ENCODE measurements at places on chromosomes 11 and 22.

- no peak for DNase-seq
Measured at GRCh38 chr11:71976551-71976950, 22.2 kb upstream of the IL18BP start.

- no peak for DNase-seq
Measured at GRCh38 chr22:33110562-33111163, 52.5 kb upstream of the SYN3 start.

GRCh38 chr11:63536669-63537292, at the start of gene PLAAT4:
Gene PLAAT4, plus strand, starts transcription at chr11:63536808. Its CDS starts 61 bp downstream, at chr11:63536869.
- peak; percentile 39 for DNase-seq

GRCh38 chr11:47552566-47553405, at the start of gene CELF1:
Gene CELF1, minus strand, starts transcription at chr11:47553132. Its CDS starts 53,609 bp downstream, at chr11:47499523.
- DNase-seq = peak; percentile 91

- no peak for DNase-seq
Measured at GRCh38 chr22:17695986-17696385, 57.4 kb downstream of the BCL2L13 start.

- peak; percentile 83 for DNase-seq
Measured at GRCh38 chr11:117814766-117815261, 9.7 kb downstream of the FXYD2 start.

DNA sequence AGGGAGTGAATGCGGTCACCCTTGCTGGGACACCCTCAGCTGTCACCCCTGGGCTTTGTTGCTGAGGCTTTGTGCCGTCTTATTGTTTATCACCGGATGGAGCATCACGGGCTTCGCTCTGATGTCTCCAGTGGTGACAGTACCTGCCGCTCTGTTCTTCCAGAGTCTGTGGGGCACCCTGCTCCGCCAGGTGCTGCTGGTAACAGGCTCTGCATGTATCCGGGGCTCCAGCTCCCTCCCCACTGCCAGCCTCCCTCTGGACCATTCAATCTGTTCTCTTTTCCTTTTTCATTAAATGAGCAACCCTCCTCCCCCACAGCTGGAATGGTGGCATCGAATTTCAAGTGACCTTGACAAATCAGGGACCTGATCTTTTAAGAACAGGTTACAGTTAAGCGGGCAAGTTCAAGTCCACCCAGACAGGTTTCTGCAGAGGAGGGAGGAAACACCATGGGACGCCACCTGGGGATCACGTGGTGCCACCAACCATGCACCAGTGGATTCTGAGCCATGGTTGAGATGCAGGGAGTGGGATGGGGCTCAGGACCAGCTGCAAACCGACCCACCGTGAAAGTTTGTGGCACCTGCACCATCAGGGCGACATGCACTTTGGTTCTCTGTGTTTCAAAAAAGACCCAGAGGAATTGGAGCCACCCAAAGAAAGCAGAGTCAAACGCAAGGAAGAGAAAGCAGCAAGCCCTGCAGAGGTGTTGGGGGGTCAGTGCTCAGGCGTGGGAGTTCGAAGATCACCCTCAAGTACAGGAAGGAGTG, 89.3 kb downstream of the BCR start:
- DNase-seq = no peak

DNA sequence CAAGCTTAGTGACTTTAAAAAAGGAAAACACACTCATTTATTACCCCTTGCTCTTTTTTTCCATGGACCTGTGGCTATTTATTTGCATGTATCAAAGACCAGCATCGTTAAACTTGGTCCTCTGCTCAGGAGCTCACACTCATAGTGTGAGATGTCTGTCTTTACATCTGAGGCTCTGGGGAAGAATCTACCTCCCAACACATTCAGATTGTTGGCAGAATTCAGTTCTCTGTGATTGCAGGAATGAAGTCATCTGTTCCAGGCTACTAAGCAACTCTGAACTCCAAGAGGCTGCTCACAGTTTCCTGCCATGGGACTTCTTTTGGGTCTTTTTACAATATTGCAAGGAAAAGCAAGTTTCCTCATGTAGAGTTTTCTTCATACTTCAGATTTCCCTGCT, 138.8 kb downstream of the LRRC4C start:
- no peak for DNase-seq

GRCh38 chr22:16914006-16914405, 88.8 kb upstream of the XKR3 start:
- DNase-seq = no peak

GRCh38 chr11:67306769-67307544, 3.6 kb downstream of the SSH3 start:
- DNase-seq = no peak

DNA sequence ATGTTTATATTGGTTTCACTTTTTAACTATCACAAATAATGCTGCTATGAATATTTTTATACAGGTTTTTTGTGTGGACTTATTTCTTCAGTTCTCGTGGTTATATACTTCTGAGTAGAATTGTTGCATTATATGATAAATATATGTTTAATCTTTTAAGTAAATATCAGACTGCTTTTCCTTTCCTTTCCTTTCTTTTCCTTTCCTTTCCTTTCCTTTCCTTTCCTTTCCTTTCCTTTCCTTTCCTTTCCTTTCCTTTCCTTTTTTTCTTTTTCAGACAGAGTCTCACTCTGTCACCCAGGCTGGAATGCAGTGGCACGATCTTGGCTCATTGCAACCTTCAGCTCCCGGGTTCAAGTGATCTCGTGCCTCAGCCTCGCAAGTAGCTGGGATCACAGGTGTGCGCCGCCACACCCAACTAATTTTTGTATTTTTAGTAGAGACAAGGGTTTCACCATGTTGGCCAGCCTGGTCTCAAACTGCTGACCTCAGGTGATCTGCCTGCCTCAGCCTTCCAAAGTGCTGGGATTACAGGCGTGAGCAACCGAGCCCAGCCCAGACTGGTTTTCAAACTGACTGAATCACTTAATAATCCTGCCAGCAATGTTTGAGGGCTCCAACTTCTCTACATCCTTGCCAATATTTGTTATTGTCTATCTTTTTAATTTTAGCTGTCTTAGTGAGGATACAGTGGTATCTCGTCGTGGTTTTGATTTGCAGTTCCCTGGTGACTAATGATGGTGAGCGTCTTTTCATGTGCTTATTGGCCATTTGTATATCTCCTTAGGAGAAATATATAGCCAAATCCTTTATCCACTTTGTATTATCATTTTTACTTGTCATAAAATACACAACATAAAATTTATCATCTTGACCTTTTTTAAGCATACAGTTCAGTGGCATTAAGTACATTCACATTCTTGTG, 21.9 kb downstream of the HTR3B start:
- no peak for DNase-seq

- DNase-seq = no peak
Measured at GRCh38 chr11:122877732-122878131, 4.8 kb upstream of the JHY start.

- DNase-seq = no peak
Measured at GRCh38 chr11:21485006-21485405, 707.9 kb upstream of the ANO5 start.

DNA sequence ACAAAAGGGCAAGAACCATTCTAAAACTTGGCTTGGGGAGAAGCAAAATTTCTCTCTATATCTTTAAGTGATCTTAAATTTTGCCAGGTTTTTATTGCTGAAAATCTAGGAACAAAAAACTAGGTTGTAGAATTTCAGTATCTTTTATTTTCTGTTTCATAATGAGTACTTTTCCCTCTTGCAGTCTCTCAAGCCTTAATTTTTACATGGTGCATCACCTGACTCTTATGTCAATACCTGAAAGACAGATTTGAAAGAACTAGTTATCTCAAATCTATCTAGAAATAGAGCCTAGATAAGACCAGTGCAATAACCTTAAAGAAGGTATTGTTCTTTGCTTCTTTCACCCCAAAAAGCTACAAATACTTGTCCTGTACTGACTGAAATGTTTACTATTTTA, 122.1 kb downstream of the TRIM44 start:
- no peak for DNase-seq

Data from central memory CD4-positive, alpha-beta T cell (primary cell).